Stimulated activated CD4-positive, alpha-beta T cell treated with anti-CD3 and anti-CD28 coated beads, TNF-alpha, amount 100 ng/mL, for 24 hours (primary cell): ENCODE measurements at places on chromosomes 6 and 20.

- DNase-seq: no peak
Measured at GRCh38 chr6:39886871-39887270, 47.4 kb downstream of the MOCS1 start.

- DNase-seq: no peak
Measured at GRCh38 chr20:38211200-38212097, 46.4 kb upstream of the TGM2 start.

DNA sequence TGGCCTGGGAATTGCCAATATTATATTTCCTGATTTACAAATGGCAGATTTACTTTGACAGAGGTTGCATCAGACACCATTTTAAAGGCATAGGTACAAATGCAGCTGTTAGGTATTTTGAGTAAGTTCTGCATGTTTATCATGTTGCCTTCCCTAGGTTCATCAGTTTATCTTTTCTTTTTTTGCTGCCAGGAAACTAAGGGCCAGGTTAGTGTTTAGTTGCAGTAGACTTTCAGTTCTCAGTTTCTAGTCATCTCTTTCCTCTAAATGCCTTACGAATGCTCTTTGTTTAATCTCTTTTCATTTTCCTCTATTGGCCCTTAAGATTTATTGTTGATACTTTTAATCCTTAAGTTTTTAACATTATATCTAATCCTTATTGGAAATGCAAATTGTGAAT, 129.9 kb downstream of the SMAP1 start:
- DNase-seq: no peak

DNA sequence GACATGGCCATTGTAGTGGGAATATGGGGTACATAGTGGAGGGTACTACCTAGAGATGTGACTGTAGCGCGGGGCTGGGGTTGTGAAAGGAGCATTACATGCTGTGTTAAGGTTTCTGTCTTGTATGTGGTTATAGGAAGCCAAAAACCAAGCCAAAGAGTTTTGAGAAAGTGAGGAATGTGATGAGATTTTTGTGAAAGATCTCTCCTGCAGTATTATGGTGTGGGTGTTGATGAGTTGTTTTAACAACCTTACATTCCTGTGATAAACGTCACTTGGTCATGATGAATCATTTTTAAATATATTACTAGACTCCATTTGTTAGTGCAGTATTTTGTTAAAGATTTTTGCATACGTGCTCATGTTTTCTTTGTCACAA, 48.9 kb downstream of the ZFAND3 start:
- no peak for DNase-seq

- no peak for DNase-seq
Measured at GRCh38 chr6:113558431-113558830, 298.7 kb upstream of the MARCKS start.

- DNase-seq: no peak
Measured at GRCh38 chr6:15368186-15368585, 122.3 kb downstream of the JARID2 start.

GRCh38 chr6:102907181-102907580, 1513.7 kb downstream of the GRIK2 start:
- DNase-seq: no peak

DNA sequence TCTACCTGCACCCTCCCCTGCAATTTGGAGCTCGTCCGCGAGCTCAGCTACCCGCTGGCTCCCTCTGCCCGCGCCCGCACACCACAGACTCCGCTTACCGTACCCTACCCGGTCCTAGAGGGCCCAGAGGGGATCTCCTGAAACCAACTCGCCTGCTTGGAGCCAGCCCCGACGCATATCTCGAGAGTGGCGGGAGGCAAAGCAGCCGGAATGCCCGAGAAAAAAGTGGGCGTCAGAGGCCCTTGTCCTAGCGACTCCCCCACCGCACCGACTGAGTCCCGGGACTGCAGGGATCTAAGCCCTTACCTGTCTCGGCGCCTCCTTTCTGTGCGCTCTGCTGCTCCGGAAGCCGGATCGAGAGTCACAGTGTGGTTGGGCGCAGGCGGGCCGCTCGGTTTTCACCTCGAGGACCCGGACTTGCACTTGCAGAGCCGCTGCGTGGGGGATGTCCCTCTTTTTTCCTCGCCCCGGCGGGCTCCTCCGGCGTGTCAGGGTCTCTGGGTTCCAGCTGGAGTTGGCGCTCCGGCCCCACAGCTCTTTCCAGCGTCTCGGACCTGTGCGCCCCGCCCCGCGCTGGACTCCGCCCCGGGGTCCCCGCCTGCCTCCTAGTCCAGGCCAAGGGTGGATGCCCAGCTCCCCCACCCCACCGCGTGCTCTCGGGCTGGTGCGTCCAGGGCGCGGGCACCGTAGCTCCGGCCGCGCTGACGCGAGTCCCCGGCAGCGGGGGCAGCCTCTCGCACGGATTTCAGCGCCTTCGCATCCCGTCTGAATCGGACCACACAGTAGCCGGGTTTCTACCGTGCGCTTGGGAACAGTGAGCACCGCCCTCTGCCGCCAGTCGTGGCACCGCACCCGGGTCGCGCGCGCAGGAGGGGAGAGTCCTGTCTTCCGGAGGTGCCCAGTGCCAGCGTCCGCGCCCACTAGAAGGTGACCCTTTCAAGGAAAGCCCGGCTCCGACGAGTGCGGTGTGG, at the start of gene PROKR2:
TSS of gene PROKR2 (minus strand) at position 767 of the 971 bp plus-strand sequence. CDS start 2,585 bp downstream, outside the sequence.
- peak; percentile 28 for DNase-seq

GRCh38 chr20:40640667-40641066, 48.4 kb downstream of the MAFB start:
- no peak for DNase-seq

DNA sequence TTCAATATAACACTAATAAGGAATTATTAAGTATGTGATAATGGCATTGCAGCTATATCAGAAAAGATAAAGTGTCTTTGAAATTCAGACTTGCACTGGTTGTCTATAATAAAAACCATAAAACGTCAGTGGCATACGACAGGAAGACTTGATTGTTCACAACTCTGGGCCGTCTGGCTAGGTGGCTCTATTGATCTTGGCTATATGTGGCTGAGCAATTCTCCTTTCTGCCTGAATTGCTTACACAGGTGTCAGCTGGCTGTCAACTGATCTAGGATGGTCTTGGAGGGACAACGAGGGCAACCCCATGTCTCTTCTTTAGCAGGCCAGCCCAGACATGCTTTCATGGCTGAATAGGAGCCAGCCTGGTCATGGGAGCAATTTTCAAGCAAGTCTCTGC, 359.1 kb downstream of the QKI start:
- DNase-seq: no peak

DNA sequence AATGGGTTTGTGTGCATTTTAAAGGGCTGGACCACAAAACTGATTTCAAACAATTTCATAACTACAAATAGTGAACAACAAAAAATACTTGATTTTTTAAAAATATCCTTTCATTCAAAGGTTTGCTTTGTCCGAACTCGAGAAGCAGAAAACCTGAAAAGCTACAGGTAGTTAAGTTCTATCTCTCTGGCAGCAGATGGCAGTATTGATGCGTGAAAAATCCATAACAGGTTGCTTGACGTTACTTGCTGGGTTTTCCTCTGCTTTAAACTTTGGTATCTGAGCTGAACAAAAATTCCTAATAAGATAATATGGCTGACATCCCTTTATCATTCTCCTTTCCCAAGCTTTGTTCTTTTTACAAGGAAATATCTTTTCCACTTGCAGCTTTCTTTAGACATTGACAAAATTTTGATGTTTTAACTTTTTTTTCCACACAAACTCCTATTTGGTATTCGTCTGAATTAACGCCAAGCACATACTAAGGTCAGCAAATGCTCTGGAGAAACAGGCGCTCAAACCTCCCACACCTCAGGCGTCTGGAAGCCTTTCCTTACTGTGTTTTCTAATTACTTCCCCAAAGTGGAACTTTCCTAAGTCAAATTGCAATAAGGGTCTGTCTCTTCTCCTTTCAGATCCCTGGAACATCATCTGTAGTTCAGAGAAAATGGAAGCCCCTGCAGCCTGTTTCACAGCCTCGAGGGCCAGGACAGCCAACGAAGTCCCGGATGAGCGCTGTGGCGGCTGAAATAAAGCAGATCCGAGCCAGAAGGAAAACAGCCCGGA, 50.3 kb upstream of the GFRAL start:
- DNase-seq: no peak

DNA sequence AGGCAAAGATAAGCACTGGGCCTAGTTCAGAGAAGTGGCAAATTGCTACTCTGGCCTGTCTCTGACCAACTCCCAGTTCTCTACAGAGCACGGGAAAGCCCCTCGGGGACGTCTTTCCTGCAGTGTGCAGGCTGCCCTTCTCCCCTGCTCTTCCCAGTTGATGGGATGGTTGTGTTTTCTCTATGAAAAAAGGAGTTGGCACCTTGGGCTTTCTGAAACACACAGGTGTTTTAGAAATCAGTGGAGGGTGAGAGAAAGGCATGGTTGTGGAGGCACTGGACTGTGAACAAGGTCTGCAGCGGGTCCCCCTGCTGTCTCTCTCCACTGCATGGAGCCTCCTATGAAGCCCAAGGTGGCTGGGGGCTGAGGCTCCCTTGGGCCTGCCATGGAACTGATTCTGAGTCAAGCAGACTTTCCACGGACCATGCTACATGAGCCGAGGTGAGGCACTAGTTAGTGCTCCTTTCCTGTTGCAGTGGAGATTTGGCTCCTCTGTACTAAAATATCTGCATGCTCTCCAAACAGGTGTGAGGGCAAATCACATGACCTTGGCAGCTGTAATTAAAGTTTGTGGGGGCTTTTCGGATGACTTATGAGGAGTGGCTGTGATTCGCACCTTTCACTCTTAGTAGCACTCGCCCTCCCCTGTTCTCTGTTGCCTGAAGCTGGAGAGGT, 16.3 kb downstream of the GTSF1L start:
- no peak for DNase-seq

DNA sequence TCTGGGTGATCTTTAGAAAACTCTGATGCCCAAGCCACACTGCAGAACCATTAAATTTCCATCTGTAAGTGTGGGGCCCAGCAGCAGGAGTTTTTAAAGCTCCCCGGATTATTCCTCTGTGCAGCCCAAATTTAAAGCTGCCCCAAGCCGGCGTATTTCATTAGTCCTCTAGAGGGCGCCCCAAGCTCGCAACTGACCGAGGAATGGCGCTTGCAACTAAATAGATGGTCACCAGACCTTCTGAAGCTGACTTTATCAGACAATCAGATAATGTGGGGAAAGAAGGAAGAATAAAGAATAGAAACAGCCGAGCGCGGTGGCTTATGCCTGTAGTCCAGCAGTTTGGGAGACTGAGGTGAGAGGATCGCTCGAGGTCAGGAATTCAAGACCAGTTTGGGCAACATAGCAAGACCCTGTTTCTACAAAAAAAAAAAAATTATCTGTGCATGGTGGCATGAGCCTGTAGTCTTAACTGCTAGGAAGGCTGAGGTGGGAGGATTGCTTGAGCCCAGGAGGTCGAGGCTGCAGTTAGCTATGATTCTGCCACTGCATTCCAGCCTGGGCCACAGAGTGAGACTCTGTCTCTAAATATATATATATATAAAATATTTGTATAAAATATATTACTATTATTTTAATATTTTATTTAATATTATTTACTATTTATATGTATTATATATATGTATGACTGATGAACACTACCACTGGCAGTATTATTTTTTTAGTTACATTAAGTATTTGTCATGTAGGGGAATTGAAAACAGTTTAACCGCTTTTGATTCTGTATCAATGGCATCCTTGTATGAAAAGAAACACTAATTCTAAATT, 56.0 kb downstream of the OTOR start:
- DNase-seq: peak; percentile 40

DNA sequence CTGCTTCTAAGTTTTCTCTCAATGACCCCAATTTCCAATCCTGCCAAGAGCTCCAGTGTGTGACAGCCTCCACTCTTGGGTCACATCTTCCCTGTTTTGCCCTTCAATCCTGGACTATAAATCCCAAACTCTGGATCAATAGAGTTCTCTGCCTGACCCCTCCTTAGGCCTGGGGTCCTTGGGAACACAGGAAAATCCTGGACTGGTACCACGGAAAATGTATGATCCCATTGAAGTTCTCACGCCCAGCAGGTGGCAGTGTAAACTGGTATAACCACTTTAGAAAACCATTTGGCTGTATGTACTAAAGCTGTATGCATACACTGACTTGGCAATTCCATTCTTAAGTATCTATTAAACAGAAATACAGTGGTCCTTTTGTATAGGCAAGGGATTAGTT, 98.0 kb downstream of the SNAP25 start:
- DNase-seq: peak; percentile 4

GRCh38 chr6:31094389-31094881, 17.9 kb downstream of the C6orf15 start:
- no peak for DNase-seq

GRCh38 chr6:103027271-103027931, 1633.9 kb downstream of the GRIK2 start:
- no peak for DNase-seq

- no peak for DNase-seq
Measured at GRCh38 chr6:122202576-122203137, 196.8 kb upstream of the HSF2 start.

DNA sequence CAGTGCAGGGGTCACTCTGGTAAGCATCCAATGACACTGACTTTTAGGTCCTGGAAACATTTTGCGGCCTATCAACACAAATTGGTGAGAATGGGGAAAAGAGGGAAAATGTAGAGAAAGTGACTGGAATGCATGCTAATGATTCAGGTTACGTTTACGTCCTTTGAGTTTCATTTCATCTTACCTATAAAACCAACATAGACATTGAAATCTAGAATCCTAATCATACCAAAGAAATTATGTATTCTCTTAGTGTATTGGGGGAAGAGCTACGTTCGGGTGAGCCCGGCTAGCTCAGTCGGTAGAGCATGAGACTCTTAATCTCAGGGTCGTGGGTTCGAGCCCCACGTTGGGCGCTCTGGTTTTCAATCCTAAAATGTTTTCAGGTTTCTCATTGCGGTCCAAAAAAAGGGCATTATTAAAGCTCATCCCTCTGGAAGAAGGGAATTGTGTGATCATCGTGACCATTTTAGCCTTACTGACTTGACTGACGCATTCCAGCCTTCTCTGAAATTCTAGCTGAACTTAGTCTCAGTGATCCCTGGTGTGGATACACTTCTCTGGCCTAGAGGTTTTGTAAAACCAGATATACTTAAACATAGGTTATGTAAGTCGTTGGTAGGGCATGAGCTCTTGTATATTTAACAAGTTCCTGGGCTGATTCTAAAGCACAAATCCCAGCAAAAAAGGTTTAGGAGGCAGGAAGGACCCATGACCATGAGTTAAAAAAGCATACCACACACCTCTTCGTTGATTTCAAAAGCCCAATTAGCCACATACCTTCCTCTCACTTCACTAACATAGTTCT, 18.3 kb downstream of the HMGN4 start:
- peak; percentile 54 for DNase-seq

GRCh38 chr6:13767121-13767808, 47.1 kb downstream of the MCUR1 start:
- DNase-seq: no peak
